ENCODE measurements at places on chromosomes 6 and 20.
A peak's percentile ranks its signal among the peaks of the same experiment; 100 is the strongest.

- no peak for DNase-seq
These were observed 344.8 kb downstream of the THBS2 start for GRCh38 chr6:168908887-168909286.

DNA sequence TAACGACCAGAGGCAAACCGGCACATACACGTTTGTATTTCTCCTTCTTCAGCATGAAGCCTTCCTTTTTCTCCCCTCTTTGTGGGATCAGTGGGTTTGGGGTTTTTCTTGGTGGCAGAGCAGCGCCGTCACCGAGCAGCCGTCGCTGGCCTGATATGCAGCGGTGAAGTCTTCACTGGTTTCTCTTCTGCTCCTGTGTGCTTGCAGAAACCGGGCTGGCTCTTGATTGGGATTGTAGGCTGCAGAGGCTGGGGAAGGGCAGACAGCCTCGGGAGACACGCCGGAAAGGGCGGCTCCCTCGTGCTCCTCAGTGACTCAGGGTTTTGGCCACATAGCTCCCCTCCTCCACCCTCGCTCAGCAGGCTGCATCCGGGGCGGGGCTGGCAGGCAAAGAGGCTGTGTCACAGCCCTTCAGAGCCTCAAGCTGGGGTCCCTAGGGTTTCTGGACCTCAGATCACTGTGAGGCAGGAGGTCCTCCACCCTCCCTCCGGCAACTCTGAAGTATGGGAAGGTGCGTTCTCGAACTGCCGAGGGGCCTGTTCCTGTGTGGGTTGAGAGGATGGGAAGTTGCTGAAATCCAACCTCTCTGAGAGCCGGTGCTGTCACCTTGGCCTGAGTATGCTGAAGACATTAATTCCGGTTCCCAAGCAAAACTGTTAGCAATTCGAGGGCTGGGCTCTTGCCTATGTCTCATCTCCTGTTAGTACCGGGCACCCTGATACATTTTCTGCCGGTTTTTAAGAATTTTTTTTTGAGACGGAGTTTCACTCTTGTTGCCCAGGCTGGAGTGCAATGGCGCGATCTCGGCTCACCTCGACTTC, 24.2 kb downstream of the NQO2 start:
- DNase-seq, result peak; percentile 85

- DNase-seq, result no peak
These were observed 24.6 kb upstream of the TNFRSF21 start for GRCh38 chr6:47334334-47334733.

- no peak for DNase-seq
These were observed 28.9 kb downstream of the CLIC5 start for GRCh38 chr6:45986746-45987274.

- no peak for DNase-seq
These were observed 20.4 kb upstream of the LAMA4 start for GRCh38 chr6:112274774-112275173.

GRCh38 chr6:36631326-36632011, 37.3 kb downstream of the SRSF3 start:
- DNase-seq, result no peak

DNA sequence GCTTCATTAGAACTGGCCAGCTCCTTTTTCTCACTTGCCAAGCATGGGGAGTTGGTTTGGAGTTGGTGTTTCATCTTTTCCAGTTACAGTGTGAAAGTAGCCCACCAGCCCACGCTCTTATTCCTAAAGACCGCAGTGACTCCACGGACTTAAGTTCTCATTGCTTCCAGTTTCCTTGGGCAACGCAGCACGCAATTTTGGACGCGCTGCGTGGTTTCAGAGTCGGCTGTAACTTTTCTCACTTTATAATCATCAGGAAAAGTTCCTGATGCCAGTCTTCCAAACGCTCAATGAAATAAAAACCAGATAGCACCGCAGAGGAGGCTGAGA, 381 bp upstream of the PEX7 start:
- DNase-seq, result peak; percentile 5

DNA sequence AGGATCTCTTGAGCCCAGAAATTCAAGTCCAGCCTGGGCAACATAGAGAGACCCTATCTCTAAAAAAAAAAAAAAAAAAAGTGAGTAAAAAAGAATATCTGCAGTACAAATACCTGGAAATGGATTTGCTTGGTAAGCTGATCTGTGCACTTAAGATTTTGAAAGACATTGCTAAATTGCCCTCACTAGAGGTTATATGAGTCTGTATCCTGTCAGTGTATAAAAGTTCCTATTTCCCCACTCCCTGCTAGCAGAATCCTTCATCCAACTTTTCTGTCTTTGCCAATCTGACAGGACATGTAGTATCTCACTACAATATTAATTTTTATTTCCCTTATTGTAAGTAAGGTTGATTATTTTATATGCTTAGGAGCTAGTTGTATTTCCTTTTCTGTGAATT, 36.1 kb downstream of the BICRAL start:
- DNase-seq, result no peak

DNA sequence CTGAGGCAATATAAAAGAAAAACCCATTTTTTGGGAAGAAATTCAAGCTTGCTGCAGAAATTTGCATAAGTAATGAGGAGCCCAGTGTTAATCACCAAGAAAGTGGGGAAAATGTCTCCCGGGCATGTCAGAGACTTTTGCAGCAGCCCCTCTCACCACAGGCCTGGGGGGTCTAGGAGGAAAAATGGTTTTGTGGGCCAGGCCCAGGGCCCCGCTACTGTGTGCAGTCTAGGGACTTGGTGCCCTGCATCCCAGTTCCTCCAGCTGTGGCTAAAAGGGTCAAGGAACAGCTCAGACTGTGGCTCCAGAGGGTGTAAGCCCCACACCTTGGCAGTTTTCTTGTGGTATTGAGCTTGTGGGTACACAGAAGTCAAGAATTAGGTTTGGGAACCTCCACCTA, 209.7 kb downstream of the HDGFL1 start:
- no peak for DNase-seq

GRCh38 chr6:81455641-81456040, 296.8 kb downstream of the TENT5A start:
- no peak for DNase-seq

All from CD4-positive, alpha-beta T cell treated with Interleukin-6 at 100 ng/mL for 8 hours (primary cell).